ENCODE measurements at places on chromosomes 1 and 21. TPM values are rescaled to one million over a fixed set of nuclear protein-coding genes. Genes with fewer than 3 reads are reported as not detected.

Gene CELA3B
- not detected for total RNA-seq

Gene NEK2
- 45.6 TPM for total RNA-seq

Gene KRTAP19-3
- total RNA-seq, result not detected

Gene C1orf185
- not detected for total RNA-seq

Gene NPHS2
- total RNA-seq, result not detected

Gene GPR37L1
- 0.19 TPM for total RNA-seq

Gene S100A12
- total RNA-seq, result not detected

Gene ALDH9A1
- 41.1 TPM for total RNA-seq

Gene AMY1A
- not detected for total RNA-seq

Gene RAB25
- not detected for total RNA-seq

Gene GUCA2B
- not detected for total RNA-seq

Gene LIN28A
- not detected for total RNA-seq

Gene SLC30A10
- 0.15 TPM for total RNA-seq

Gene CYP4Z1
- not detected for total RNA-seq

Gene C4BPA
- total RNA-seq, result 0.60 TPM

Gene PANK4
- total RNA-seq, result 10.0 TPM

Gene POLR3GL
- total RNA-seq, result 10.8 TPM

Data from A549 treated with CORT108297 at 1 μM for 4 hours (cell line).